ENCODE measurements at places on chromosomes 3 and 15. TPM values are rescaled to one million over a fixed set of nuclear protein-coding genes. Genes with fewer than 3 reads are reported as not detected.

DNA sequence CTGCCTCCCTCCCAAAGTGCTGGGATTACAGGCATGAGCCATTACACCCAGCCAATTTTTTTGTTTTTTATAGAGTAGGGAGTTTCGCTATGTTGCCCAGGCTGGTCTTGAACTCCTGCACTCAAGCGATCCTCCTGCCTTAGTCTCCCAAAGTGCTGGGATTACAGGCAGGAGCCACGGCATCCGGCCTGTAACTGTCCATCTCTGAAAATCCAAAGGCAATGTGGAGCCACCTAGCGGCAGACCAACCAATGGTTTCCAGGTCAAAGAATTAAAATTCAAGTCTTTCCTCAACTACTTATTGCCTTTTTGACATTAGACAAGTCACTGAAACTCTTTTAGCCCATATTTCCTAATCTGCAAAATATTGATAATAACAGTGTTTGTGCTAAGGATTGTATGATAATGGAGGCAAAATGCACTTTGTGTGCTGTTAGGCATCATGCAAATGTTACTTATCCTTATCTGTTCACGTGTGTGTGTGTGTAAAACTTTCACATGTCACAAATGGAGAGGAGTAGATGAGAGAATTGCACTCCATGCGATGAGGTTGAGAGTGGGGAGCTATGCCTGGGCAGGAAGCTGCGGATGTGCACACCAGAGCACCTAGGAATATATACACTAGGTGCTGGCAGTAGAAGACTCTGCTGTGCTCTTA is 48.7 kb downstream of the COL8A1 start:
- DNase-seq, result peak; percentile 59

GRCh38 chr3:73398084-73398483 is 226.7 kb downstream of the PDZRN3 start:
- no peak for DNase-seq

DNA sequence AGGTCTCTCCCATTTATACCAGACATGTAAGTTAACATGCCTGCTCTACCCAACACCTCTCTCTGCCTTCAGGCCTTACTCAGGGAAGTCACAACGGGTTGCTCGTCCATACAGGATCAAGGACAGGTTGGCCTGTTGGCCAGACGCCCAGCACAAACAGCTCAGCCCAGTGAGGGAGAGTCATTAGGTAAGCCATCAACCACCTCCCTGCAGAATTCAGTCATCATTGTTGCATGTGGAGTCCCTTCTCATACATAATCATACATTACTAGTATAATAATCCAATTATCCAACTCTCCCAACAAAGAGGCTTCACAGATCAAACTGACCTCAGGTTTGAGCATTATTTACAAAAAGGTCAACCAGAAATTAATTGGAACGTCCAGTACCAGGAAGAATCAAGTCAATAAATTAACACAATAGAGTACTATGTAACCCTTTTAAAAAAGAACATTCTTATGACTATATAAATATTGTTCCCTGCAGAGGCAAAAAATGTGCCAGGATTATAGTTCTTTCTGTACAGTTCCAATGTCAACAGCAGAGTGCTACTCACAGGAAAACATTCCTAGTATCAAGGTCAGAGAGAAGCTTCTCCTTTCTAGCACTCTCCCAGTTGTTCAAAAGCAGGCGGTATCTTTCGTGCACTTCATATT is 33.2 kb downstream of the HOMER2 start:
- DNase-seq, result no peak

GRCh38 chr15:81312790-81313543 is 11.0 kb downstream of the STARD5 start:
- peak; percentile 95 for DNase-seq

DNA sequence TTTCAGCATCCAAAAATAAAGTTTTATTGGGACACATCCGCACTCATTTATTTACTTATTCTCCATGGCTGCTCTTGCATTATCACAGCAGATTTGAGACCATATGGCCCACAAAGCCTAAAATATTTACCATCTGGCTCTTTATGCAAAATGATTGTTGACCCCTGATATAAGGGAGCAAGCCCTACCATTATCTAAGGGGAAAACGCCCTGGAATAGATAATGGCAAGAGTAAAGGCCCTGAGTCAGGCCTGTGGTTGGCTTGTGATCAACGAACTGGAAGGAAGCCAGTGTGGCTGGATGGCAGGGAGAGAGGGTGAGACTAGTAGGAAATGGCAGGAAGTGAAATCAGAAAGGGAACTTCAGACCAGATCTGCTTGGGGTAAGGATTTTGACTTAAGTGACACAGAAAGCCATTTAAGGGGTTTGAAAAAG is 24.6 kb upstream of the DMXL2 start:
- DNase-seq, result no peak

GRCh38 chr15:74580538-74581350 is 34.9 kb upstream of the CLK3 start:
- DNase-seq, result no peak

DNA sequence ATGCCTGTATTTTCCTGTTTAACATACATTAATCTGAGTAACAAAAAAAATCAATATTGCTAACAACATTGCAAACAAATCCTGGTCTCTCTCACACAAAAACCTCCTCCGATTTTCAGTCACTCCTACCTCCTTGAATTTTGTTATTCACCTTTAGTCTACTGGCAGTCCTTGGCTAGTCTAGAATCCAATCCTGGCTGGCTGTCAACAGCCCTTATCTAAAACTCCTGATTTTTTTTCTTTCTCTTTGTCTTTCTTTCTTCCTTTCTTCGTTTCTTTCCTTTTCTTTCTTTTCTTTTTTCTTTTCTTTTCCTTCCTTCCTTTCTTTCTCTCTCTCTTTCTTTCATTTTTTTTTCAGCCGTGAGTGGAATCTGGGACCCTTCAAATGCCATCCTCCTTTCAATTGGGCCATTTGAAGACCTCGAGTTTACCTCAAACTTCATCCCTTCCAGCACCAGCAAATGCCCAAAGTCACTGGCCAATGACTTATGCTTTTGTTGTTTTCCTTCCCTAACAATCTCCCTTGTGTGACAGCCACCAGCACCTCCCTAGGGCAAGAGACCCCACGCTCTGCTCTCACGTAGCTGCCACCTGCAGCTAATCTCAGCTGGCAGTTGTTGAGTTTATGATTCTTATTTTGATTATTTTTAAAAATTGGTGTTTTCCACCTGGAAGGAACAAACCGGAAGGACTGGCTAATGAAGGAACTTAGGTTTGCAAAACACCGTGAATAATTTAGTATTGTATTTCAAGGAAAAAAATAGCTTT is 6.8 kb upstream of the ONECUT1 start:
- DNase-seq, result no peak

- DNase-seq, result no peak
These were observed 37.6 kb downstream of the SPTSSB start for GRCh38 chr3:161333696-161334095.

GRCh38 chr15:60704717-60705116 is 225.8 kb upstream of the ICE2 start:
- DNase-seq, result no peak

- DNase-seq, result no peak
These were observed 29.7 kb downstream of the HDAC11 start for GRCh38 chr3:13509816-13510192.

GRCh38 chr3:14913071-14913925 is 34.1 kb upstream of the NR2C2 start:
- no peak for DNase-seq

DNA sequence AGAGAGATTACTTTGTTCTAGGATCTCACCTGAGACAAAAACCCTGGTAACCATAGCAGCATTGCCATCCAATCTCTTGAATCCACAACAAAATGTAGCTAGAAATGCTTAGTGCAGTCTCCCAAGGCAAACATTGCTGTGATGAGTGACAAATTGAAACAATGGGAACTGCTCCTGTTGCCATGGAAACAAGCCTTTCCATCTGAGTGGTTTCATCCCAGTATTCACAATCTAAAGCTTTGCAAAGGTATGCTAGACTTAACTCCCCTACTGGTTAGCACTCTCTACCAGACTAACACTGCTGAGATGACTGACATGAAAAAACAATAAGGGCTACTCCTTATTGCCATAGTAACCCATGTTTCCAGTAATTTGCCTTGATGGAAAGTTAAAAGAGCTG is 172.6 kb upstream of the CNTN3 start:
- no peak for DNase-seq

- DNase-seq, result no peak
These were observed 74.5 kb downstream of the MYLK start for GRCh38 chr3:123809597-123809996.

DNA sequence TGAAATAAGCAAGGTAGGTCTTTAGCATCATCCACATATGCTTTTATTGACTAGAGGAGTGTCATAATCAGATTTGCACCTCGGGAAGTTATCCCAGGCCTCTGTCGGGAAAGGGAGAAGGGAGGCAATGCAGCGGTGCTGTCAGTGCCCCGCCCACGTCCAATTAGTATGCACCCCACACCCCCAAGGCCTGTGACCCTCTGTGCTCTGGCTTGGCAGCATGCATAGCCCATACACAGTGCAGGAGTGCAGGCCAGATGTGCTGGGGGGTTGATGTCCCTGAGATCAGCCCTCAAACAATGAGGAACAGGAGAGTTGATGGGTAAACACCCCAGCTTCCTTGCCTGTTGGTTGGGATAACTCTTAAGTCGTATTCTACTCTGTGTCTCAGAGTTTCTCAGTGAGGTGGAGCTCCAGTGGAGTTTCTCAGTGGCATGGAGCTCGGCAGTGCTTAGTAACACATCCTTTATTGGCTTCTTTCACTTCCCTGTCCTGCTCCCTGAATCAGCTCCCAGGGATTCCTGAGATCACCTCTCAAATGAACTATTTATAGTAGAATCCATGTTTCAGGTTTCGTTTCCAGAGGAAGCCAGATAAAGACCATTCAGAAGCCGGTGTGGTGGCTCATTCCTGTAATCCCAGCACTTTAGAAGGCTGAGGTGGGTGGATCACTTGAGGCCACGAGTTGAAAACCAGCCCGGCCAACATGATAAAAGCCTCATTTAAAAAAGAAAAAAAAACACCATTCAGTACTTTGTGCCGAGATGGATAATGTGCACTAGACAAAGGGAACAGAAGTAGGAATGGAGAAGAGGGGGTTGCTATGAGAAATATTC is 26.7 kb upstream of the NDUFB4 start:
- DNase-seq, result no peak

The SYNM gene
- total RNA-seq, result 44.6 TPM

The PLXNB1 gene
- total RNA-seq, result 59.9 TPM

The TPRA1 gene
- total RNA-seq, result 31.7 TPM

The EFCAB12 gene
- total RNA-seq, result 0.41 TPM

The C3orf49 gene
- total RNA-seq, result not detected

The CCR4 gene
- total RNA-seq, result 0.35 TPM

The RBM5 gene
- total RNA-seq, result 166 TPM

The RAP2B gene
- total RNA-seq, result 20.5 TPM

Measured in uterus (tissue), 4 donors.